ENCODE measurements at places on chromosomes 11 and 22.

- DNase-seq: no peak
These were observed 36.1 kb downstream of the MB start for GRCh38 chr22:35581023-35581413.

DNA sequence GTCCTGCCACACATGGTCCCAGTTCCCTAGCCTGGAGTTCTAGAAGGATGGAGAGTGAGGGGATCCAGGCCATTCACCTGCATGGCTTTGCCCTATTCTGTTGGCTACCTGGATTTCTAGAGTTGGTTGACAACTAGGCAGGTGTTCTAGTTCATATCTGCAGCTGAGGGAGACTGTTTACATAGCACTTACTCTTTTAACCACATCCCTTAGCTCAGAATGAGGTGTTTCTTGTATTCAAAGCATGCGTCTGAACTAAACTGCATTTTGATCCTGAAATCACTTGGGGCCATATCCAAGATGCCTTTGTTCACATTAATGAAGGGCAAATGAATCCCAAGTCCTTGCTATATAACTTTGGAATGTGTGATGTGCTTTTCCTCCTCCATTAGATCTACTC is 60.9 kb downstream of the SYT13 start:
- DNase-seq: no peak

DNA sequence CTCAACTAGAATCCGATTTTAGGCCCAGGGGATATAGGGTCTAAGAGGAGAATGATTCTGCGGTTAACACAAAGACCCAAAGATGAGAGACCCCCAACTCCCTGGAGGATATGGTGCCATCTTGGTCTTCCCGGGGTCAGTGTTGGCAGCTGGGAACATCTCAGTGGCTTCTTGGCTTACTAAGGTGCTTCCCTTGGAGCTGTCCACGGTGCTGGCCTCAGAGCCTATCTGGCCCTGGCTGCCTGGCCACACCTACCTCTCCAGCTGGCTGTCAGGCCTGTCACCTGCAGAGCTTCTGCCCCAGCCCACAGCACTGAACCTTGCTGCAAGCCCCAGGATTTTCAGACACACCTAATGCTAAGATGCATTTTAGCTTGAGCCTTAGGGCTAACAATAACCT is 70.7 kb upstream of the THY1 start:
- DNase-seq: no peak

GRCh38 chr22:41917375-41917902 is 2.6 kb upstream of the SHISA8 start:
- DNase-seq: no peak

GRCh38 chr22:27795053-27795452 is 6.5 kb downstream of the MN1 start:
- no peak for DNase-seq
